ENCODE measurements at places on chromosomes 2 and 18.
A peak's percentile ranks its signal among the peaks of the same experiment; 100 is the strongest.

DNA sequence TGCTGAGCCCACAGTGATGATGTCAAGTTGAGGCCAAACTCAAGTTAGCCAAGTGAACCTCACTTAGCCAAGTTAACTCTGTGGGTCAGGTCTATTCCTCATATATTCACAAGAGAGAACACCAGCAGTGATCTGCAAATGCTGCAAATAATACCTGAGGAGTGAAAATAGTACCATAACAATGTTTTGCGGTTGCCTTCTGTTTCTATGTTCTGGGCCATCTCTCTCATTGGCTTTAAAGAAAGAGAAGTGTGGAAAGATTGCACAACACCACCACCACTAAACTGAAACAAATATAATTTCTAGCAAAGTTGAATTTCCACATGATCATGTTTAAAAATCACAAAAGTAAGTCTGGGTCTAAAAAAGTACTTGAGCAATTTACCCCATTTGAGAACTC lies 211.1 kb upstream of the GALNT5 start:
- no peak for DNase-seq

GRCh38 chr2:43111788-43112554 lies 114.4 kb downstream of the ZFP36L2 start:
- DNase-seq = no peak

DNA sequence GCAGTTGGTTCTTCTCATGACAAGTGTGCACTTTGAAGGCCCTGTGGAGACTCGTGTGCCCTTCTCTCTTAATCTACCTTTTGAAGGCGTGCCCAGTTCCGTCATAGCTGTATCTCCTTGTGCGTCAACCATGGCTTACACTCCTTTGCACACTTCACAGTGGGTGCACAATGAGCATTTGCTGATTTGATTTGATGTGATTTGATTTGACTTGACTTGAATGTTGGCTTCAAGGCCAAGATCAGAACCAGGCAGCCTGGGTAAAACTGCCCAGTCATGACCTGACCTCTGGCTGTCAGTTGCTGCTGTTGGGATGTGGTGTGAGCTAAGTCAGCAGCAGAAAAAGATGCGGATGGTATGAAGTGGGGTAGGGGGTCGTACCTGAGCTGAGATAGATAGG lies 670.3 kb upstream of the HS6ST1 start:
- DNase-seq = no peak

GRCh38 chr18:706405-706804 lies 6.0 kb downstream of the ENOSF1 start:
- DNase-seq = no peak

GRCh38 chr2:84297155-84297554 lies 161.9 kb downstream of the SUCLG1 start:
- DNase-seq = no peak

- DNase-seq = no peak
Measured at GRCh38 chr2:237139123-237139675, 53.5 kb downstream of the COPS8 start.

DNA sequence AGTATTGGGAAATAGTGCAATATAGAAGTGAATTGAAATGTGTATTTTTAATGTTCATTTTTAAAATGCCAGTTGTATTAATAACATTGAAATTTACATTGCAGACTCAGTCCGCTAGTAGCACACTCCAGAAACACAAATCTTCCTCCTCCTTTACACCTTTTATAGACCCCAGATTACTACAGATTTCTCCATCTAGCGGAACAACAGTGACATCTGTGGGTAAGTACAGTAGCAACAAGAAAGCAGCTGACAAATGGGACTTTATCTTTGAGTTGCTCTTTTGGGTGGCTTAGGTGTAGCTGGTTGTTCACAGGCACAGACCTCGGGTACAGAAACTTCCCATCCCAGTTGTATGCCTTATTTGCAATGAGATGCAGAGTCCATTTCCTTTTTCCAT lies 118.2 kb upstream of the IL1R2 start:
- no peak for DNase-seq

GRCh38 chr2:45301307-45302277 lies 292.3 kb upstream of the SIX2 start:
- peak; percentile 46 for DNase-seq

All from thyroid gland (tissue), 4 donors.